ENCODE measurements at places on chromosomes 2 and 18.

GRCh38 chr2:45353879-45354278 lies 257.2 kb downstream of the SRBD1 start:
- no peak for DNase-seq

DNA sequence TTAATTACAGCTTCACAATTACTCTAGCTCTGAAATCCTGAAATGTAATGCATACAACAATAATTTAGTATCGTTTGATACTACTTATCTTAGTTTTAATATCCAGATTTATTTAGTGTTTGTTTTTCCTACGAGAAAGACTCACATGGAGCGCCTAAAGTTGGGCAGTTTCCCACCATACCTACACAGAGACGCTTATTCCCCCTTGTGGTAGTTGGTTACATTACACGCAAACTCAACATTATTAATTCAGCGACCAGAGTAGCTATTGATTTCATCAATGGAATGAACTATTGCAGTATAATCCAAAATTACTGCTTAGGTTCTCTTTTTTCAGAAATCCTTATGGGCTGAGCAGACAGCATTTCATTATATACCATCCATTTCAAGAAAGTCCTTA lies 164.0 kb upstream of the REG3G start:
- DNase-seq, result no peak

GRCh38 chr2:101710471-101711318 lies 13.2 kb downstream of the MAP4K4 start:
- no peak for DNase-seq

GRCh38 chr2:69934614-69934908 lies 19.7 kb downstream of the MXD1 start:
- no peak for DNase-seq

GRCh38 chr2:159009940-159010339 lies 41.5 kb downstream of the TANC1 start:
- no peak for DNase-seq

DNA sequence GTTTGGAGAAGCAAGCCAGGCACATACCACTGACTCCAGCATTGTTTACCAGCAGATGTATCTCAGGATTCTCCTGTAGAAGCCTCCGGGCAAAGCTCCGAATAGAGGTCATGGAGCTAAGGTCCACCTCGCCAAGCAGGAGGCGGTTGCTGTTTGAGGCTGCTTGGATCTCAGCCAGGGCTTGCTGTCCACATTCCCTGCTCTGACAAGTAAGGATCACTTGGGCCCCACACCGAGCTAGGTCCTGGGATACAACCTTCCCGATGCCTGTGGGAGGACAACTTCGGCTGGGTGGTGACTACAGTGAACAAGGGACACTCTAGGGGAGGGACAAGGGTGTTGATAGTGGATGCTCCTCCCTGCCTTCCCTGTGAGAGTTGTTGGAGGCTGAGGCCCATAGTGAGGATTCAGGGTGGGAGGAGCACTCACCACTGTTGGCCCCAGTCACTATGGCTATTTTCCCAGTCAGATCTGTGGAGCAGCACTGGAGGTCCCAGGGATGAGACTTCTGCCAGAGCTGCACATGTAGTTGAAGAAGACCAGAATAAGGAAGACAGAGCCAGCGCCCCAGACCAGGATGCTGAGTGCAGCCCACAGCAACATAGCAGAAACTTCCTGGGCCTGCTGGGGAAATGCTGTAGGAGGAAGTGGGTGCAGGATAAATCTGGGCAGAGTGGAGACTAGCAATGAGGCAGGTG lies 8.3 kb downstream of the C2orf81 start:
- DNase-seq, result no peak

DNA sequence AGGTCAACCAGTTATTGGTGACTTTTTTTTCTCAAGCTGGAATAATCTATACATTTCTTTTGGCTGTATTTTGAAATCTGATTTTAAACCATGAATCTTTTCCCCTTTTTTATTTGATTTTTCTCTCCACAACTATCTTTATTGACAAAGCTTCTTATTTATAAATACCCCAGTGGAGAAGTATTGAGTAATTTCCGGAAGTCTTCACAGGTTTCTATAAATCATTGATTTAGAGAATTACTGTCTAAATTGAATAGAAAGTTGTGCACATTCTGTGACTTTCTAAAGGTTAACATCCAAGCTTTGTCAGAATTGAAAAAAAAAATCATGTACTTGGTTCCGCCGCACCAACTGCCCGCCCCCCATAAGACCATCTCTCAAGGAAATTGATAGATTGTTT lies 39.8 kb downstream of the XRCC5 start:
- no peak for DNase-seq

- DNase-seq, result no peak
These were observed 329.9 kb downstream of the DLGAP1 start for GRCh38 chr18:4125224-4125623.

GRCh38 chr2:217792626-217793527 lies 209.9 kb downstream of the TNS1 start:
- DNase-seq, result no peak

DNA sequence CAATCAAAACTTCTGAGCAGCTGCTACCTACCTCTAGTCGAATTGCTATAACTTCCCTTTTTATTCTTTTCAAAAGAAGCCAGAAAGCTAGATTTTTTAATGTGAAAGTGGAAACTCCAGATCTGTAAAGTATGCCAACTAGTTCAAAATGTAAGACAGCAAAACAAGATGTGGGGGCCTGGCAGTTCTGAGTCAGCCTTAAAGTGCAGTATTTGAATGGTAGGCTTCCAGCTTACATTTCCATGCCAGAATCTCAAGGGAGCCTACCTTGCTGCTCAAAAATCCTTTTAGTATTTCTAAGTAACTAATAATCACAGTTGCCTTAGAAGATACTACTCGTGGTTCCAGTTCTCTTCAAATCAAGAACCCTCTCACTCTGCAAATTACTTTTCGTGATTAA lies 1288.7 kb downstream of the LRP1B start:
- no peak for DNase-seq

- DNase-seq, result no peak
These were observed 18.2 kb downstream of the ADRA2B start for GRCh38 chr2:96097951-96098823.

DNA sequence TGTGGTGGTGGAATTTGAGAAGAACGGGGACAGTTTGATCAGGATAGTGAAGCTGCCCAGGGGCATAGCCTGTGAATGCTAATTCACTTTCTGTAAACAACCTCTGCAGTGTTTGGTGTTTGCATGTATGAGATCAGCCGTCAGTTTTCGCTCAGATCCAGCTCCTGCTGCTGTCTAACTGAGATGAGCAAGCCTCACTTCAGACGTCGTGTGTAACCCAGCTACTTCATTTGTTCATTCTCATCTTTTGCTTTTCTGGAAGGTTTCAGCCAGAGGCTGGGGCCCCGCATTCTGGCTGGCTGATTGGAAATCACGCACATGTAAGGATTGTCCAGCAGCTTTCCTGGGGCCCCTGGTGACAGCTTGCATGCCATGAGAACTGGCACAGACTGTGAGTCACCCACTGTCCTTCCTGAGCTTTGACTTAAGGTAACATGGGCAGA lies 48.9 kb downstream of the LDLRAD4 start:
- no peak for DNase-seq

- DNase-seq, result no peak
These were observed 20.7 kb upstream of the C1QL2 start for GRCh38 chr2:119179202-119179601.

GRCh38 chr2:121670181-121670580 lies 20.9 kb upstream of the CLASP1 start:
- DNase-seq, result no peak

- no peak for DNase-seq
These were observed 51.6 kb downstream of the APOB start for GRCh38 chr2:20992201-20992711.

DNA sequence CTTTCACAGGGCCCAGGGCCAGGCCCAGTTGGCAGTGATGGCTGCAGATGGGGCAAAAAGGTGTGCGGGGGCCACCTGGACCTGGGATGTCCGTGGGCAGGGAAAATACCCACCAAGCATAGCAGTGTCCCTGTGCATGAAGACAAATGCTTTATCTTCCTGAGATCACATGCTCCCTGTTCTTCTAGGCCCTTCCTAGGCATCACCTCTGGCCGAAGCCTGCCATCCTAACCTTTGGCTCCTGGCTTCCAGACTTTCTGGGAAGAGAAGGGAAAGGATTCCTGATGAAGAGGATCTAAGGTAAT lies 105.0 kb upstream of the SMAD2 start:
- DNase-seq, result no peak

GRCh38 chr18:46445522-46446313 lies 211.3 kb downstream of the LOXHD1 start:
- no peak for DNase-seq

DNA sequence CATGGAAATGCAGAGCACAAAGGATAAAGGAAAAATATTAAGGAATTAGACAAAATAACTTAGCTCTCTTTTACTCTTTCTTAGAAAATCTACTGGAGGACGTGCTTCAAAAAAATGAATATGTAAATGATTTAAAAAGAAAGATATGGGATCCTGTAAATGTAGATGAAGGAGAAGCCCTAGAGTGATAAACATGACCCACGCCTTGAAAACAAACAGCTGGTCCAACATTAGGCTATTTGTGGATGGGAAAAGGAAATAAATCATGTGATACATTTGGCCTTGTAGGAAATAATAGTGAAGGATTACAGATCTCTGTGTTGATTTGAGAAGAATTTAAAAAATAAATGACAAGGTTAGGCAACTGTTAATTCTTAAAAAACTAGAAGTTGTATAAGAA lies 492.1 kb upstream of the SLC39A10 start:
- DNase-seq, result no peak

DNA sequence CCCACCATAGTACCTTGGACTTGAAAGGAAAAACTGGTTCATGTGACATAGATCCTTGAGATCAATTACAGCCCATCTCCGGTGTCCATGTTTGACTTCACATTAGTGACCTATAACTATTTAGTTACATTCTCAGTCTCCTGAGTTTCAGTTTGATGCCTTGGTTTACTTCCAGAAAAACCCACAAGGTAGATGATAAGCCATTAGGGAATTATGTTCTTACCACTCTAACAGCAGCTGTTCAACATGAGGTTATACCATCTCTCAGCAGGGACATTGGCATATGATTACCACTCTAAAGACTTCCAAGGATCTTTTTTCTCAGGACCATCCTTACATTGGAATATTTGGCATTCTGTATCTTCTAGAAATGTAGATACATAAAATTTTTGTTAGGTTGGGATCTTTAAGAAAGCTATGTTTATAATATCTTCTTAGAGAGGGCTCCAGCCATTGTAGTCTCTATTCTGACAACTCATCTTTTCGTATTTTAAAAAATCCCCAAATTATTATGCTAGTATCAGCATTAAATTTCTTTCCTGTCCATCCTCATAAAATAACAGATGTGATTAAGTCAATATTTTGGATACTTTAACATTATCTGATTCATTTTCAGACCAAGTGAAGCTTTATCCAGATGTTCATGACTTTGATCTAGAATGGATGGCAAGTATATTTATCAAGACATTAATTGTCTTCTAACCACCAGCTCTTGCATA lies 258.9 kb downstream of the RDH14 start:
- DNase-seq, result no peak

GRCh38 chr2:112973156-112973555 lies 4.7 kb upstream of the IL36G start:
- DNase-seq, result no peak

GRCh38 chr2:239919774-239920692 lies 105.1 kb downstream of the NDUFA10 start:
- DNase-seq, result no peak

- no peak for DNase-seq
These were observed 48.1 kb downstream of the ID2 start for GRCh38 chr2:8729939-8730338.

- no peak for DNase-seq
These were observed 517.0 kb upstream of the SOX11 start for GRCh38 chr2:5175231-5175630.

All from activated CD8-positive, alpha-beta memory T cell treated with anti-CD3 and anti-CD28 coated beads, Interleukin-2, amount 50 U/mL, for 4 hours (primary cell).